ENCODE measurements at places on chromosomes 3 and 15. TPM values are rescaled to one million over a fixed set of nuclear protein-coding genes. Genes with fewer than 3 reads are reported as not detected.

Gene BCHE
- total RNA-seq = not detected

Gene MB21D2
- total RNA-seq = 3.2 TPM

- no peak overlapping the region for H3K4me3 ChIP-seq
- H3K4me1 ChIP-seq = no peaks in the 10 kb centered on the region
- DNase-seq = no peak
- H3K36me3 ChIP-seq = no peaks in the 10 kb centered on the region
- no peak overlapping the region for H3K27ac ChIP-seq
- H3K27me3 ChIP-seq = peaks cover 7% of the 10 kb centered on the region
Observed at GRCh38 chr3:106683953-106684620, 693.2 kb upstream of the CCDC54 start.

DNA sequence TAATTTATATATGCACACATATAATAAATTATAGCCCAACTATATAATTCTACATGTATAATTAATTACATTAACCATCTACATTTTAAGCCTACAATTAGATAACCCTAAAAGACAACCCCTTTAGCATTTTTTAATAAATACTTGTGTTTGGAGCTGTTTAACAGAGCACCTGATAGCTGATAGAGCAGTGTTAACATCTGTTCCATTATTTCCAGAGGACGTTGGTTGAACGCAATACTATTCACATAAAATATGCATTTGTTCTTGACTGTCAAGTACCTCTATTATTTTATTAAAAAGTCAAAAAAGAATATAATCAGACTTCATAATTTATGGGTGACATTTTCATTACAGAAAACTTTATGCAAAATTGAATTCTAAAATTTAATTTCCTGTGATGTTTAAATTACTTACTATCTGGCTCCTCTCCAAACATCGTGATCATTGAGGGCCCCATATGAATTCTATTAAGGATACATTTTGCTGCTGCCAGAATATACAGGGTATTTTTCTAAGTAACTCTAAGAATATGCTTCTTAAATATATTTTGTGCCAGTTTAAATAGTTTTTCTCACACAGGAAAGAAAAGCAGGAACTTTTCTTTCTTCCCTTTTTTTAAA lies 234.3 kb downstream of the SHOX2 start:
- H3K27ac ChIP-seq = no peak overlapping the region
- no peaks in the 10 kb centered on the region for H3K36me3 ChIP-seq
- no peaks in the 10 kb centered on the region for H3K4me1 ChIP-seq
- no peaks in the 10 kb centered on the region for H3K27me3 ChIP-seq

All from activated CD8-positive, alpha-beta T cell treated with anti-CD3 and anti-CD28 coated beads for 36 hours (primary cell).